ENCODE measurements at places on chromosomes 16 and 17. TPM values are rescaled to one million over a fixed set of nuclear protein-coding genes. Genes with fewer than 3 reads are reported as not detected.

The RSKR gene
- total RNA-seq, result 4.0 TPM

The PHOSPHO1 gene
- not detected for total RNA-seq

The KRT20 gene
- total RNA-seq, result not detected

The PKMYT1 gene
- 29.7 TPM for total RNA-seq

The SLC16A6 gene
- 14.1 TPM for total RNA-seq

The OR1F1 gene
- total RNA-seq, result not detected

The STAC2 gene
- 0.86 TPM for total RNA-seq

The EVI2A gene
- 0.71 TPM for total RNA-seq

The KRT14 gene
- total RNA-seq, result 0.41 TPM

The CDT1 gene
- 1.9 TPM for total RNA-seq

The RGS9 gene
- total RNA-seq, result 0.86 TPM

The CA7 gene
- 0.62 TPM for total RNA-seq

The MAF gene
- total RNA-seq, result 14.2 TPM

The CMTM2 gene
- total RNA-seq, result not detected

The ITFG1 gene
- 54.7 TPM for total RNA-seq

GRCh38 chr16:50002190-50002589 lies 22.8 kb upstream of the CNEP1R1 start:
- ATAC-seq, result no peak

DNA sequence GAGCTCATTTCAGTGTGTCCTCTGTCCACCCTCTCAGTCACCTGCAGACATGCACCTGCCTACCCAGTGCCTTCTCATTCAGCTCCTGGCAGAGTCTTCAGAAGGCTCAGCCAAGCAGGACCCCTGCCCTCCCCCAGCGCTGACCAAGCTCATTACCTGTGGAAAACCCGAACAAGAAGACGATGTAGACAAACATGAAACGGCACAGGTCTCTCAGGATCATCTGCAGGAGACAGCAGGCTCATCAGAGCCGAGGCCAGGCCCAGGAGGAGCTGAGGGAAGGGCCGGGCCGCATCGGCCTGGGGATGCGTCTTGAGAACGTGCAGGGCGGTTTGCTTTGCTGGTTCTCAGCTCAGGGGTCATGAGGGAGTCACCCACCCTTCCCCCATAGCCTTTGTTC lies 19.4 kb upstream of the TRPV3 start:
- ATAC-seq, result no peak

DNA sequence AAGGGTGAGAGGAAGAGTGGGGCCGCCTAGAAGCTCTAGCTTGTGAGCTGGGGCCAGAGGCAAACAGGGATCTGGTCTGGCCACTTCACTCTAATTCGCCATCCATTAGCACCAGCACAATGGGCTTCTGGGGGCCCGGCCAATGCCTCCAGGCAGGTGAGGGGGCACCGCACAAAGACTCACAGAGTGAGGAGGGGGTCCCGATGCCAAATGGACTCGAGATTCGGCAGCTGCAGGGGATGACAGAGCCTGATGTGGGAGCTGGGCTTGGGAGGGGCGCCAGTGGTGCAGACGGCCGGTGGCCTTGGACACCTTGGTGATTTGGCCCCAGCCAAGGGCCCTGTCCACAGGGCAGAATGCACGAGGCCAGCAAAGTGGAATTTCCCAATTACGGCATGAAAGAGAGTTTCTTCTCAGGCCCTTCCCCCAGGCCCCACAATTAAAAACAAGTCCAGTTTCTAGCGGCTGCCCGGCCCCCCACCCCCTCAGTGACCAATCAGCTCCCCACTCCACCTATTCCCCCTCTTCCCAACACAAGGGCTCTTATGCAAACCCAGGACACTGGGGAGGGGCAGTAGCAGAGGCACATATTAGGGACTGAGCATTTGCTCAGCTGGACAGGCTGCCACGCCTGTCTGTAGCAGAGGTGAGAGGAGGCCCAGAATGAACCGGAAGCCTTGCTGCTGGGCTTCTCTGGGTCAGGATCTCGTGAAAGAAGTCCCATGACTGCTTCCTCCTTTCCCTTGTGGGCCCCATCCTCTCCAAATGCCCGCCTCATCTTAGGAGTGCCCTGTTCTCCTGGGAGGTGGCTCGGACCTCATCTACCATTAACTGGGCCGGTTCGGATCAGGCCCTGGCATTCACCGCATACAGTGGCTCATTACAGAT lies 39.4 kb upstream of the MTSS2 start:
- peak; percentile 78 for ATAC-seq

DNA sequence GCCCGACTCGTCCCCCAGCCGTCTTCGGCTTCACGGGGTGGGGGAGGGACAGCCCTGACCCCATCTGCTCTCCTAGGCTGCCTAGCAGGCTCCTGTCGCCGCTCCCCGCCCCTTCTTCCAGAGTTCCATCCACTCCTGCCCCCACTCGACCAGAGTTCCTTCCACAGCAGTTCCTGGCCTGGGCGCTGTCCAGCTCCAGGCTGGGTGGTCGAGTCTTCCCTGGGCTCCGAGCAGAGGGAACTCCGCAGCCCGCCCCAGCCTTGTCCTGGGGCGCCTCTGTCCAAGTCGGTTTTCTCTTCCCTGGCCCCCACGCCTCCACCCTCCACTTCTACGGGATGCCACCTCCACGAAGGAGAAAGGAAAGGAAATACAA lies 1.4 kb downstream of the PYY start:
- ATAC-seq, result peak; percentile 53

GRCh38 chr17:34182036-34182803 lies 72.9 kb upstream of the CCL2 start:
- ATAC-seq, result peak; percentile 39

DNA sequence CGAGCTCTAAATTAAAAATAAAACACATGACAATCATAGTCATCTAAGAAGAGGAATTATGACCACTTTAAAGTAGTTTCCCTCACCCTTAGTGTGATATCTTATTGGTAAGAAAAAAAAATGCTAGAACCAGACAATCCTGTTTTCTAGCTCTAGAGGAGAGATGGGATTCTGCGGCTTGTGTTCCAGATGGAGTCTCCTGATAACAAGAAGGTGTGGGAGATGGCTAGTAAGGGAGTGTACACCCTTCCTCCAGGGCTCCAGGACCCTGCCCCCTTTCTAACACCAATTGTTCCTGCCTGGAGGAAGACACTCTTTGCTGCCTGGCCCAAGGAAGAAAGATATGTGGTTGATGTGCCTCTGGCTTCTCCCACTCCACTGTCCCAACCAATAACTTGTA lies 68.8 kb upstream of the FBXO47 start:
- no peak for ATAC-seq

DNA sequence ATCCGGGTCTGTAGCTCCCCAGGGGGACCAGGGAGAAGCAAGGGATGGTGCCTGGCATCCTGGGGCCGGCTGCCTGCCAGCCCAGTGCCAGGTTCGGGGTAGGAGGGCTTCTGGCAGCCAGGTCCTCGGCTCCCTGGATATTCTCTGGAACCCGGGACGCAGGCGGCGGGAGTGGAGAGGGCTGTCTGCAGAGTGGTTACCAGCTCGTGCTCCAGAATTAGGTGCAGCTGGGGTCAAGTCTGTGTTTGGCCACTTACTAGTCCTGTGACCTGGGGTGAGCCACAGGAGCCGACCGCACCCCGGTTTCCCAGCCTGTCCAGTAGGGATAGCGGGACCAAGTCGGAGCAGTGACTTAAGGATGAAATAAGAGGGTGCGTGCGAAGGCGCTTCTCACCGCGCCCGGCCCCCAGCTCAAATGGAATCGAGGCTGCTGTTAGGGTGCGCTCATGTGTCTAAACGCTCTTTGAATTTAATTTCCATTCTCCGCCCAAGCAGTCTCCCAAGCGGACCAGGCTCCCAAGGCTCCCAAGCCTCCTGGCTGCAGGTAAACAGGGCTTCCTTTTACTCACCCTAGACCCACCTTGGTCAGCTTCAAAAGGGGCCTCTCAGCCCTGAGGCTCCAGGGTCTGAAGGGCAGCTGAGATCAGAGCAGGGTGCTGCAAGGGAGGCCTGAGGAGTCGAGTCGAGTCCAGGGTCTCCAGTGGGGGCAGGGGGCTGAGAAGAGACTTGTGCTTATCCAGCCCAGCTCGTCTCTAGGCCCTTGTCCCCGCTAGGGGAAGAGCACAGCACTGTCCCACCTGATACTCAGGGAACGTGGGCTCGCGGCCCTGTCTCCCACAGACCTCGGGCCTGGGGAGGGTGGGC lies 28.3 kb upstream of the ZNF469 start:
- no peak for ATAC-seq

- ATAC-seq, result no peak
Observed at GRCh38 chr16:21656795-21657768, 4.7 kb upstream of the IGSF6 start.

- ATAC-seq, result no peak
Observed at GRCh38 chr16:82772215-82772614, 145.4 kb downstream of the CDH13 start.

- no peak for ATAC-seq
Observed at GRCh38 chr16:55255733-55256282, 68.2 kb upstream of the IRX6 start.

GRCh38 chr17:79541056-79541850 lies 69.6 kb downstream of the RBFOX3 start:
- ATAC-seq, result no peak

GRCh38 chr17:43018008-43018853 lies 4.0 kb downstream of the VAT1 start:
- peak; percentile 66 for ATAC-seq

- ATAC-seq, result no peak
Observed at GRCh38 chr17:36705283-36705795, 104.0 kb downstream of the MRM1 start.

GRCh38 chr16:3998793-3999478 lies 117.3 kb downstream of the ADCY9 start:
- peak; percentile 74 for ATAC-seq

- no peak for ATAC-seq
Observed at GRCh38 chr17:4331614-4332013, 34.9 kb downstream of the UBE2G1 start.

- no peak for ATAC-seq
Observed at GRCh38 chr17:46024590-46024989, 25.5 kb downstream of the STH start.

- ATAC-seq, result no peak
Observed at GRCh38 chr16:54233615-54234014, 53.0 kb downstream of the IRX3 start.

- peak; percentile 94 for ATAC-seq
Observed at GRCh38 chr17:66829386-66829864, 5.5 kb upstream of the CACNG5 start.

DNA sequence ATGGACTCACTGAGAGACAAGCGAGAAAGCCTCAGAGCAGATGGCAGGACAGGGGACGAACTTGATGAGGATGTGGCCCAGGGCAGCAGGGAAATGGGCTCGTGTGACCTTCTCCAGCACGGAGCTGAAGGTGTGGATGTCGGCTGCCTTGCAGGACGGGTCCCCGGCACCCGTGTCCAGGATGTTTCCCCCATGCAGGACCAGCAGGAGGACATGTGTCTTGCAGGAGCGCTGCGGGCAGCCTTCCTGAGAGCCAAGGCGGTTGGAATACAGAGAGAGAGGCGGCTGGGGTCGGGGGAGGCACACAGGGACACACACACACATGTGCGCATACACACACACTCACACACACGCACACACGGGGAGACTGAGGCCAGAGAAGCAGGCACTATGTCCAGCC lies 39.3 kb downstream of the PIMREG start:
- ATAC-seq, result no peak

GRCh38 chr17:80023481-80024205 lies 12.0 kb downstream of the TBC1D16 start:
- ATAC-seq, result peak; percentile 43

DNA sequence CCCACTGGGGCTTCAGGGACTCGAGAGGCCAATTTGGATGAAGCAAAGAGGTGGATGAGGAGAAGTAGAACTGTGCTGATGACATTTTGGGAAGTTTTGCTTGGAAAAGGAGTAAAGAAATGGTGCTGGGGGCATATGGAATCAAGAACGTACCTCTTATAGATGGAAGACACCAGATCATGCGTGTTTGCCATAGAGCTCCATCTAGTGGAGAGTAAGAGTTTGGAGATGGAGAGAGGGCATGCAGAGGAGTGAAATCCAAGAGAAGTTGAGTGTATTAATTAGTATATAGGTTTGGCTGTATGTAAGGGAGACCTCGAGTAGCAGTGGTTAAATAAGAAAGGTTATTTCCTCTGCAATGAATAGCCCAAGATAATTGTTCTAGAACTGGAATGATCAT lies 56.0 kb downstream of the SHISA6 start:
- peak; percentile 57 for ATAC-seq

GRCh38 chr17:62666801-62667591 lies 39.5 kb downstream of the MRC2 start:
- no peak for ATAC-seq

GRCh38 chr16:4700997-4701743 lies 7.8 kb downstream of the NUDT16L1 start:
- ATAC-seq, result no peak

- no peak for ATAC-seq
Observed at GRCh38 chr16:87762071-87762571, 3.7 kb downstream of the KLHDC4 start.

- peak; percentile 35 for ATAC-seq
Observed at GRCh38 chr17:77636835-77637817, 321.4 kb upstream of the TNRC6C start.

GRCh38 chr16:86994651-86995171 lies 322.5 kb downstream of the C16orf95 start:
- ATAC-seq, result peak; percentile 98

DNA sequence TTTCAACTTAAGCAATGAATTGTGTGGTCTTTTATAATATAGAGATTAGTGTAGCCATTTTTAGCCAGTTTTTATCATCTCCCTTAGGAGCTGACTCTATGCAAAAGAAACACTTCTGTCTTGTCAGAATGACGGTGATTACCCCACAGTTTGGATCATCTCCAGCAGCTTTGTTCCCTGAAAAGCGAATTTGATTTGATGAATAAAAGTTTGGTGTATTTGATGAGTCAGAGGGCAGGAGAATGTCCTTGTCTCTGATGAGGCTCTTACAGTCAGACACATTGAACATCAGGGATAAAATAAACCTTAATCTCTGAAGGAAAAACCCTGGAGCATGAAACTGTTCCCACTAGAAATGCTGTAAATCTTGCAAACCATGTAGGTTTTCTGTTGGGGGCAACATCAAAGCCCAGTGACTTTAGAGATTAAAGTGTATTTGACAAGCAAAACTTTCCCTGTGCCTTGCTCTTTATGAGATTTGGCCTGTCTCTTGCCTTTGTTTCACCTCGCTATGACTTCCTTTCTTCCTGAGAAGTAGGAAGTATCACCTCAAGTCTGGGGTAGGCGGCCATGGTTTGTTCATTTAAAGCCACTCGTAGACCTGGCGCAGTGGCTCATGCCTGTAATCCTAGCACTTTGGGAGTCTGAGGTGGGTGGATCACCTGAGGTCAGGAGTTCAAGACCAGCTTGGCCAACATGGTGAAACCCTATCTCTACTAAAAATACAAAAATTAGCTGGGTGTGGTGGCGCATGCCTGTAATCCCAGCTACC lies 209.3 kb downstream of the FTO start:
- ATAC-seq, result peak; percentile 36

Measured in motor neuron (in vitro differentiated cells).